ENCODE measurements at places on chromosomes 3 and 15. TPM values are rescaled to one million over a fixed set of nuclear protein-coding genes. Genes with fewer than 3 reads are reported as not detected.

IL5RA gene
- 1.6 TPM for polyA plus RNA-seq

DNA sequence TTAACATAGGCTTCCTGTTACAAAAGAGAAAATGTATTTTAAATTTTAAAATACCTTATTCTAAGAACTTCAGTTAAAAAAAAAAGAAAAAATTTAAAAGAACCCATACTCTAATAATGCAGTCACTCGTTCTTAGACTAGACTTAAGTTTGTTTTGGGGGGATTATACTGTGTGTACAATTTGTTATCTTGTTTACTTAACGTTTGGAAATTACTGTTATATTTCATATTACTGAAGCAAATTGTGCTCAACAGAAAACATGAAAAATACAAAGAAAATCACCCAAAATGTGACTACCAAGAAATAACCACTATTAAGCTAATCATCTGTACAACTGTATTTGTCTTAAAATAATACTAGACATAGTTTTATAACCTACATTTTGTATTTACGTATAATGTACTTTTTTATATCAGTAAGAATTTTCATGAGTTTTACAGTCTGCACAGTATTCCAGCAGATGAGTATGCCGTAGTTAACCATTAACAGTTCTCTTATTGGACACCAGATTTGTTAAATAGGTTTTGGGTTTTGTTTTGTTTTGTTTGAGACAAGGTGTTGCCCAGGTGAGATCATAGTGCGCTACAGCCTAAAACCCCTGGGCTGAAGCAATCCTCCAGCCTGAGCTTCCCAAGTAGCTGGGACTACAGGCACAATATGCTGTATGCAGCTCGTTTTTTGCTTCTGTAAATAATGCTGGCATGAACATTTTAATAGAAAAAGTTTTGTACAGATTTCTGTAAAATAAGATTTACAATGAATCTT lies 88.8 kb upstream of the CHD2 start:
- DNase-seq: no peak

PLA2G4B gene
- polyA plus RNA-seq: 19.2 TPM

DNA sequence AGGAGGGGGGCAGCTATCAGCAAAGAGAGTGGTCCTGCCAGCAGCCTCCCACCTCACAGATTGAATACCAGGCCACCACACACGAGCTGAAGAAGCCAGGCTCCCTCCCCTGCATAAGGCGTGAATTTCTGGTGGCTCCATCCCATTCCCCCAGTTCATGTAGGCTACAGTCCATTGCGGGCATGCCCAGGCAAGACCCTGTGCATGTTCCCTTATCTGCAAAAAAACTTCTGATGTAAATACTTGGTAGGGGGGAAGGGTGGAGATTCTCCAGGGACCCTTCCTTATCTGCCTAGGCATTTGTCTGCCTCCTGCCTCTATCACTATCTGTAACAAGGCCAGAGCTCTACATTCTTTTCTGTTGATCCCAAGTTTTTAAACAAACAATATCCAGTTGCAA lies 27.6 kb upstream of the UBP1 start:
- DNase-seq: no peak

SPATA12 gene
- not detected for polyA plus RNA-seq

PRSS50 gene
- 0.88 TPM for polyA plus RNA-seq

MME gene
- 44.3 TPM for polyA plus RNA-seq

- DNase-seq: no peak
Measured at GRCh38 chr3:152938974-152939636, 104.2 kb downstream of the P2RY1 start.

TMEM207 gene
- 0.17 TPM for polyA plus RNA-seq

GRCh38 chr3:99720985-99721632 lies 82.7 kb downstream of the COL8A1 start:
- no peak for DNase-seq
